ENCODE measurements at places on chromosomes 12 and 14.

- no peak for DNase-seq
These were observed 16.4 kb downstream of the RNASE2 start for GRCh38 chr14:20971705-20972021.

- no peak for DNase-seq
These were observed 3.2 kb upstream of the OR4K5 start for GRCh38 chr14:19917243-19917642.

DNA sequence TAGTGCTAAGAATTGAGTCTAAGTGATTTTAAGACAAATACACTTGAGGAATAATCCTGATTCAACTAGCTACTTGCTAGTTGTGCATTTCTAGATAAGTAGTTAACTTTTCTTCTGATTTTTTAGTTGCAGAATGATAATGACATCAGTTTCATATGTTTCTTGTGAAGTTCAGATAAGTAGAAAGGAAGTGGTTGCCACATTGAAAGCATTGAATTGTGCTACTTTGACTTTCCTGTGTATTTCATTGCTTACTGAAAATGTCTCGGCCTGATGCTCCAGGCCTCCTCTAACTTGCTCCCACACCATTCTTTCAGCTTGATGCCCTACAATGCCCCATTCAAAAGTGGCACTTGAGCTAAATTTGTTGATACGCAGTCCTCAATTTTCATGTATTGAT, 980.0 kb downstream of the TMTC2 start:
- no peak for DNase-seq

GRCh38 chr12:116599285-116600136, 40.3 kb downstream of the MAP1LC3B2 start:
- DNase-seq: peak; percentile 24

DNA sequence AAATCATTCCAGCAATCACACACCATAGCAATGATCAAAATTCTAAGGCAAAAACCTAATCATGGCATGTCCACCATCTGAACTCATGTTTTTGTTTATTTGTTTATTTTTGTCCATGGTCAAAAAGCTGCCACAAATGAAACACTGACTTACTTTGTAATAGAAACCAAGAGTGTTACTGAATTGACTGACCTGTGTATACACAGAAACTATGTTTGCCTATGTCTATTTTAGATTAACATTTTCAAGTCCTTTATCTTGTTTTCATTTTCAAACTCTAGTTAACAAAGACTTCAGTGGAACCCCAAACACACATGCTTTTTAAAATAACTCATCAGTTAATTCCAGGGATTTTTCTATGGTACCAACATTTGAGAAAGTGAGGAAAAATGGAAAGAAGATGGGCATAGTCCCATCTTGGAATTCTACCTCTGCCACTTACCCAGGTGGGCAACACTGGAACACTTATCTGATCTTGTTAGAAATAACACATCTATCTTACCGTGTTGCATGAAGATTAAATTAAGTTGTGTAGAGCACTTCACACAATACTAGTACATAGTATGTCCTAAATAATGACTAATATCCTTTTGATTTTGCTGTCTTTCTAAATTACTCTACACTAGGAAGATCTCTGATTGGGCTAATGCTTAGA, 6.4 kb downstream of the LUM start:
- DNase-seq: no peak
